ENCODE measurements at places on chromosomes 5 and 9. TPM values are rescaled to one million over a fixed set of nuclear protein-coding genes. Genes with fewer than 3 reads are reported as not detected.

Gene CDX1
- total RNA-seq, result not detected

Gene TYRP1
- 4.0 TPM for total RNA-seq

Gene SPATA31A7
- total RNA-seq, result not detected

Gene UBAC1
- total RNA-seq, result 21.1 TPM

Gene MYOZ3
- total RNA-seq, result 1.8 TPM

Gene CNTFR
- total RNA-seq, result 18.6 TPM

Gene TAF11L10
- total RNA-seq, result not detected

Gene FCN2
- total RNA-seq, result not detected

Gene ARL14EPL
- not detected for total RNA-seq

Gene TMC1
- total RNA-seq, result 0.45 TPM

Gene SMIM33
- total RNA-seq, result not detected

Data from cerebellum (tissue), 4 donors.